T-helper 17 cell (primary cell): ENCODE measurements at places on chromosomes 12 and 14. TPM values are rescaled to one million over a fixed set of nuclear protein-coding genes. Genes with fewer than 3 reads are reported as not detected.

DNA sequence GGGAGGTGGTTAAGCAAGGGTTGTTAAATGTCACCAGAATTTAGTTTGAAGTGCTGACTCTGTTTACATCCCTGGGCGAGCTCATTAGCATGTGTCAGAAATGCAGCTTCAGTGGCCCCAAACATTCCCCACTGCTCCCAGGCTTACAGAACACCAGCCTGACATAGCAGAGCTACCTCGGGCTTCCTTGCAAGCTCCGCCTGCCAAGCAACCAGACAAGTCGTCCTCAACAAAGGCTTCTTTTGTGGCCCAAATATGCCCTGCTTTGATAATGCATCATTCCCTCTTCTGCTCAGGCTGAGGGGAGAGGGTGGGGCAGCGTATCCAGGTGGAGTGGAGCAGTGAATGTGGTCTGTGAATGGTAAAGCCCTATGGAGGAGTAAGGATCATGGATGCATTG lies 28.0 kb downstream of the ERH start:
- no peaks in the 10 kb centered on the region for H3K27me3 ChIP-seq
- no peak for DNase-seq
- H3K36me3 ChIP-seq = peaks cover 4% of the 10 kb centered on the region
- H3K4me1 ChIP-seq = peaks cover 4% of the 10 kb centered on the region
- no peak overlapping the region for H3K27ac ChIP-seq

DNA sequence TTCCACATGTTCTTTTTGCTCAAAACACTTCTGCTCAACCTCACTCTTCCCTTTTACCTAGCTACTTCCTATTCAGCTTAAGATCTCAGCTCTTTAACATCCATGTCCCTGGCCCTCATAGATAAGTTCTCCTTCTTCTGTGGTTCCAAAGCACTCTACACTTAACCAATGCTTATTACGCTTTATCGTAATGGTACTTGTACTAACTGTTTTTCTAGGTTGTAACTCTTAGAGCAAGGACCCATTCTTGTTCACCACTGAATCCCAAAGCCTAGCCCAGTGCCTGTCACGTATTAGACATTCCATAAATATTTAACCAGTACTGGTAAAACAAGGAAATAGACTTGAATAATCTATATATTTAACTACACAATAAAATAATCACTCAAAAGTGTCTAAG lies 5.3 kb downstream of the SLC41A2 start:
- no peaks in the 10 kb centered on the region for H3K27me3 ChIP-seq
- DNase-seq = no peak
- peaks cover 11% of the 10 kb centered on the region for H3K4me1 ChIP-seq
- H3K27ac ChIP-seq = peak overlapping the region; percentile 71
- H3K4me3 ChIP-seq = no peak overlapping the region

DNA sequence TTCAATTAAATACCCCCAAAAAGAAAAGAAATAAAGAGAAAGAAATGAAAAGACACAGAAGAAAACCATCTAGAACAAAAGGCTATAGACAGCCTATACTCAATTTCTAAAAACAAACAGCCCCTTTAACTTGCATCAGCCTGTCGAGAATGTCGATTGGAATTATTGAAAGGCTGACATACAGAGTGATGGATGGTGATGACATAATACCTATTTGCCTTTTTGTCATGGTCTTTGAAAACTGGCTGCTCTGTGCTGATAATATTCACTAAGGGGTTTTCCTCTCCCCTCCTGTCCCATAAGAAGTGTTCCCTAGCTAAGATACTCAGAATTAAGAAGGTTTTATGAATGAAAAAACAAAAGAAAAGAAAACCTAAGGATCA lies 393.7 kb downstream of the SOX5 start:
- no peaks in the 10 kb centered on the region for H3K36me3 ChIP-seq
- H3K27me3 ChIP-seq = no peaks in the 10 kb centered on the region
- no peak overlapping the region for H3K4me3 ChIP-seq
- no peak overlapping the region for H3K27ac ChIP-seq
- DNase-seq = no peak

DNA sequence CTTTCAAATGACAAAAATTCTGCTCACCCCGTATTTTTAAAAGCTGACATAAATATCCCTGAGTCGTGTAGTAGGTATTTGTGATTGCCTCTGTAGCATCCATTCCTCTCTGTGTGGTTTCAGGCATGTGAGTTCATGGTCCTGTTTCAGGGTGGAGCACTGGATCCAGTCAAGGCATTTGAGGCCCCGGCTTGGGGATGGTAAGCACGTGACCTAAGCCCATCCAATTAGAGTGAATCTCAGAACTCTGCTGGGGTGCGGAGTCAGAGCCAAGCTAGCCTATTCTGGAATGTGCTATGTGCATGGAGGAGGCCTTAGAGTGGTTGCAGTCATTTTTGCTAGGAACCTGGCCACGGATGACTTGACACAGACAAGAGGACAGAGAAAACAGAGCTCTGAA lies 4.3 kb upstream of the CSRP2 start:
- peaks cover 4% of the 10 kb centered on the region for H3K36me3 ChIP-seq
- peaks cover 9% of the 10 kb centered on the region for H3K4me1 ChIP-seq
- H3K27me3 ChIP-seq = peaks cover 52% of the 10 kb centered on the region

DNA sequence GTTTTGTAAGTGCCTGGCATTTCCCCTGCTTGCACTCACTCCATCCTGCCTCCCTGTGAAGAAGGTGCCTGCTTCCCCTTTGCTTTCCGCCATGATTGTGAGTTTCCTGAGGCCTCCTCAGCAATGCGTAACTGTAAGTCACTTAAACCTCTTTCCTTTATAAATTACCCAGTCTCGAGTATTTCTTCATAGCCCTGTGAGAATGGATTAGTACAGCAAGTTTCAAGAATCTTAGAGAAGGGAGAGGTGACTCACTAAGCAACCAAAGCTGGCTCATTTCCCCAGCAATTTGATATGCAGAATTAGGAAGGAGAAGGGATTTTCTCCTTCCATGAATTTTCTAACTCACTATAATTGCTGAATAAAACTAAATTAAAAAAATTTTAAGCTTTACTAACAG lies 251.0 kb upstream of the FOXG1 start:
- no peak overlapping the region for H3K4me3 ChIP-seq
- no peak overlapping the region for H3K27ac ChIP-seq
- no peaks in the 10 kb centered on the region for H3K4me1 ChIP-seq
- no peaks in the 10 kb centered on the region for H3K27me3 ChIP-seq
- no peak for DNase-seq

DNA sequence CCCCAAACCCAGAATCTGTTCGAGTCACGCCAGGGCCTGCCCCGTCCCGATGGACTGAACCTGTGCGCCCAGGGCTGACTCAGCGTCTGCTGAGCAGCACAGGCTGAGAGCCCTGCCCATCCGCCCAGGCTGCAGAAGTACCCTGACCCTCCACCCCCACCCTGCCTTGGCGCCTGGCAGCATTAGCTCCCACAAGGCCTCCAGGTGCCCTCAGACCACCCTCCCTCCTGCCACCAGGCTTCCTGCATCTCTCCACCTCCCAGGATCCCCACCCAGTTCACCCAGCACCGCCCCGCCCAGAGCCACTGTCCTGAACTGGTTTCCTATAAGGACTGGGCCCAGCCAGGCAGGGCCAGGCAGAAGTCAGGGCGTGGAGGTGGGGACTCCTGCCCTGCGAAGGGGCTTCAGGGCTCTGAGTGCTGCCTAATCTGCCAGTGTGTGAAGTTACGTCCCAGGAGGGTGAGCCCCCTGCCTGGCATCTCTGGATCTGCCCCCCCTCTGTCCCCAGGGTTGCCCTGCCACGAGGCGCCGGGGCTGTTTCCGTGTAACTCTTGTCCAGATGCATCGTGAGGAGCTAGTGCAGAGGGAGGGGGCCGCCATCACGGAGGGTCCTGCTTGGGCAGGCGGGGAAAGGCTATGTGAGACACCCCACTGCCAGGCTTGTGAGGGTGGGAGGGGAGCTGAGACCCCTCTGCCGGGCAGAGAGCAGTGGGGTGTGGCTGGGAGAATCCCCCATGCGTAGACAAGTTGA lies 9.1 kb downstream of the ADSS1 start:
- H3K27ac ChIP-seq = no peak overlapping the region
- no peak for DNase-seq
- H3K36me3 ChIP-seq = no peaks in the 10 kb centered on the region
- no peaks in the 10 kb centered on the region for H3K27me3 ChIP-seq

DNA sequence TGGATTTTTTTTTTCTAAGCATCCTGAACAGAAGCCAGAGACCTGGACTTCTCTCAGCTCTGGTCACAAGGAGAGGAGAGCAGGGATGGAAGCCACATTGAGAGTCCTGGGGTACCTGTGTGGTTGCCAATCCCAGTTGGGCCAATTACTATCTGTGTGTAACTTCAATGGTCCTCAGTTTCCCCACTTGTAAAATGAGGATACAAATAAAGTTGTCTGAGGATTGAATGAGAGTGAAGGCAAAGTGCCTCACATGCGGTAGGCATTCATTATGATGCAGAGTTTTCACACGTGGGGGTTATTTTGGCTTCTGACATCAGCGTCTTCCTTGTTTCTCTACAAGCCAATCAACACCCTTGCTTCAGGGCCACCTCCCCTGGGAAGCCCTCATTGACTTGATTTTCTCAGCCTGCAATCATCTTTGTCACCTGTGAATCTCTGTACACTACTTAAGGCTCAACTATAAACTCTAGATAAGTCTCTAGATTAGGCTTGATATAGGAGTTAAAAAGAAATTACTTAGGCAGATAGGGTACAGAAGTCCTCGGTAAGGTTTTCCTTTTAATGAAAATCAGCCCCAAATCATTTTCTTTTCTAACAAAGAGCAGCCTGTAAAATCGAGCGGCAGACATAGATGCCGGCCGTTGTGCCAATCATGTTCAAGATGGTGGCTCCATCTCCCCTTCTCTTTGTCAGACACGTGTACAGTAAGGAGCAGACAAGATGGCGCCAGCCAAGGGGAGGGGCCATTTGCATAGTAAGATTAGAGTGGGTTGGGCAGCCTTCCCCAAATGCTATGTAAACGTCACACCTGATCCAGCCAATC lies 37.8 kb upstream of the FICD start:
- no peaks in the 10 kb centered on the region for H3K4me1 ChIP-seq
- no peak overlapping the region for H3K27ac ChIP-seq
- no peak for DNase-seq

DNA sequence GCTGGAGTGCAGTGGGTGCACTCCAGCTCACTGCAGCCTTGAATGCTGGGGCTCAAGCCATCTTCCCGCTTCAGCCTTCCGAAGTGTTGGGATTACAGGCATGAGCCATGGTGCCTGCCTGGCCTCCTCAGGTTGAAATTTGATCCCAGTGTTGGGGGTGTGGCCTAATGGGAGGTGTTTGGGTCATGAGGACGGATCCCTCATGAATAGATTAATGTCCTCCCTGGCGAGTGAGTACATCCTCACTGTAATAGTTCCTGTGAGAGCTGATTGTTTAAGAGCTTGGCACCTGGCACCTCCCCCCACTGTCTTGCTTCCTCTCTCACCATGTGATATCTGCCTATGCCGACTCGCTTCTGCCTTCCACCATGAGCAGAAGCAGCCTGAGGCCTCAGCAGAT lies 84.7 kb downstream of the TSPAN9 start:
- no peak overlapping the region for H3K4me3 ChIP-seq
- DNase-seq = no peak
- peaks cover 45% of the 10 kb centered on the region for H3K27me3 ChIP-seq
- H3K36me3 ChIP-seq = no peaks in the 10 kb centered on the region
- H3K4me1 ChIP-seq = no peaks in the 10 kb centered on the region

DNA sequence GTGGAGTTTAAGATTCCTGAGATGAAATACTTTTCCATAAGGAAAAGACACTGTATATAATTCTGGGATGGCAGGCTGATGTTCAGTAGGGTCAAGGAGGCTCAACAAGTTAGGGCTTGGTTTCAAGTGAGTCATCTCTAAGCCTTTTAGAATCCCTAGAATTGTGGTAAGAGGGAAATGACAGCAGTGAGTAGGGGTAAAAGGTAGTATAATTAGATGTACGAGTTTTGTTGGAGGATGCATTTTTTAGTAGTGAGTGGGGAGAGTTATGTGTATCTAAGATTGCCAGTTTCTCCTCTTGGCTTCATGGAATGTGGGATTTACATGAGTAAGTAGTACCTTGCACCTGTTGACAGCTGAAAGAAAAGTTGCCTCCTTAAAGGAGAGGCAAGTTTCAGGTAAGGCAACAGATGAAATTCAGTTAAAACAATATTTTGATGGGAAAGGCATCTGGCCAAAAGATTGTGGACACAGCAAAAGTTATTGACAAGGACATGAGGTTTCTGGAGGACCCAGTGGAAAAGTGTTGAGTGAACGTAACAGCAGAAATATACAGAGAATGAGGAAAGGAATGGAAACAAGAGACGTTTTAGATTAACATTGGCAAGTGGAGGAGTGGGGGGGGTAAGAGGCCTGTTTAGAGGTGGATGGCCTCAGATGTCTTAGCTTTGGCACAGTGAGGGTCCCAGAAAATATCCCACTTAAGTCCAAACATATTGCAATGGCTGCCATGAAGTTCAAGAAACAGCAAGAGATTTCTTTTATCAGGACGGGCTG lies 21.8 kb downstream of the LMO3 start:
- no peak overlapping the region for H3K27ac ChIP-seq
- no peak for DNase-seq
- H3K4me1 ChIP-seq = no peaks in the 10 kb centered on the region
- H3K27me3 ChIP-seq = no peaks in the 10 kb centered on the region
- no peak overlapping the region for H3K4me3 ChIP-seq

The AKAP3 gene
- total RNA-seq = 2.6 TPM

The LRP6 gene
- total RNA-seq = 2.0 TPM
